ENCODE measurements at places on chromosomes 16 and 17.
A peak's percentile ranks its signal among the peaks of the same experiment; 100 is the strongest.

- peak; percentile 34 for DNase-seq
Observed at GRCh38 chr16:4142268-4142667, 26.0 kb upstream of the ADCY9 start.

DNA sequence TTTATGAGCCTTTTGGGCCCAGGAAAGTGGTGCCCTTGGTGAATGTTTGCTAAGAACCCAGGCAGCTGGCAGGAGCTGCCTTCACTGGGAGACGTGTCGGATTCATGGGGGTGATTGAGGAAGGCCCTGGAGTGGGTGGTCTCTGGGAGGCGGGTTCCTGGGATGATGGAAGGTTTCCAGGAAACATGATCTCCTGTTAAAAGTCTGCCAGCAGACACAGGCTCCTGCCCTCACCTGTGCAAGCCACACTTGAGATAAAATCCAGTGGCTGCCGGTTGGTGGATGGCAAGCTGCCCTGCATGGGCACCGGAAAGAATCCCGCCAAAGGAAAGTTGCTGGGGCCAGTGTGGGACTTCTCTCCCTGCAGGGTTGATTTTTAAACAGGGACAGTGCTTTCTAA is 189.0 kb upstream of the CIBAR2 start:
- DNase-seq = no peak

- no peak for DNase-seq
Observed at GRCh38 chr17:57494443-57494842, 238.1 kb downstream of the MSI2 start.

DNA sequence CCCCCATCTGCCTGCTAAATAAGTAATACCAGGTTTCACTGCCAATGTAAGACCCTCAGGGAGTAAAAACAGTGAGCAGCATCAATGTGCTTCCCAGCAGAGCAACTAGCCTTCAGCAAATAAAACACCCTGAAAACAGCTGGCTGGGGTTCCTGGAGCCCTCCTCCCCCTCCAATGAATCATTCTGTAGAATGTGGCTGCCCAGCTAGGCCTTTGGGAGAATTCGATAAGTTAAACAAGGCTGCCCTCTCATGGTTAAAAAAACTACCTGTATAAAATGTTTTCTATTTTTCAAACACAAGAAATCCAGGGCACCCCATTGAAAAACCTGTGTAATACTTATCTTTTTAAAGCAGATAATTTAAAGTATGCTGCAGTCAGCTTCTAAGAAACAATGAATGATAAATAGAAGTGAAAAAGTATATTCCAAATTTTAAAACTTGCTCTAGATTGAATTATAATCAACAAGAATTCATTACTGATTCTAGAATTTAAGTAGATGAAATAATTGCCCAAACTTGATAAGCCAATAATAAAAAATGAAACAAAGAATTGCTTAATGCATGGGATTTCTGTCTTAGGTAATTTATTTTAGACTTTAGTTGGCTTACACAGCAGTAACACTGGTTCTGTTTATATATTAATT is 9.4 kb upstream of the TOM1L1 start:
- DNase-seq = no peak

DNA sequence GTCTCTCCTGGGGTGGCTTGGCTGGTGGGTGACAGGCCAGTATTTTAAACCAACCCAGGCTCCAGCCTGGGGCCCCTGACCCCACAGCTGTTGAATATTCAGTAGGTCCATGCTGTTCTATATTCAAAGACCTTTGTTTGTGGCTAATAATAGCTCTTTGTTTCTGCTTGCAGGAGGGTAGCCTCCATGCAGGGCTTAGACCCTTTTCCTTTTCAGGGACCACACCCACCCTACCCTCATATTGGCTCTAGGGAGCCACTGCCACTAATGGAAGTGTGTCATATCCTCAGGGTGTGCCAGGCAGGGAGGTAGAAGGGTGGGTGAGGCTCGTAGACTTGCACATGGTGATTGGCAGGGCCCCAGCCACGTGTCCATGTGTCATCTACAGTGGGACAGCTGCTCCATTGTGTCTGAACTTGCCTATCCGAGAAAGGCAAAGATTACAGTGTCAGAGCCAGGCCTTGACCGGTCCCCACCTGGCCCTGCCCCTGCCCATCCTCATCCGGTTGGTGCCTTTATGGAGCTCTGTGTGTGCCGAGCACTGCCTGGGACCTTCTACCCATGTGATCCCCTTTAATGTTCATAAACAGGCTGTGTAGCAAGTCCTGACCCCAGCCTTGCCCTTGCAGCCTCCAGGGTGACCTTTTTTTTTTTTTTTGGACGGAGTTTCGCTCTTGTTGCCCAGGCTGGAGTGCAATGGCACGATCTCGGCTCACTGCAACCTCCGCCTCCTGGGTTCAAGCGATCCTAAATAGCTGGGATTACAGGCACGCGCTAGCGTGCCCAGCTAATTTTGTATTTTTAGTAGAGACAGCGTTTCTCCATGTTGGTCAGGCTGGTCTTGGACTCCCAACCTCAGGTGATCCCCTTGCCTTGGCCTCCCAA is 22.1 kb downstream of the TMC7 start:
- DNase-seq = no peak

GRCh38 chr16:49556606-49557446 is 183.2 kb downstream of the C16orf78 start:
- no peak for DNase-seq

DNA sequence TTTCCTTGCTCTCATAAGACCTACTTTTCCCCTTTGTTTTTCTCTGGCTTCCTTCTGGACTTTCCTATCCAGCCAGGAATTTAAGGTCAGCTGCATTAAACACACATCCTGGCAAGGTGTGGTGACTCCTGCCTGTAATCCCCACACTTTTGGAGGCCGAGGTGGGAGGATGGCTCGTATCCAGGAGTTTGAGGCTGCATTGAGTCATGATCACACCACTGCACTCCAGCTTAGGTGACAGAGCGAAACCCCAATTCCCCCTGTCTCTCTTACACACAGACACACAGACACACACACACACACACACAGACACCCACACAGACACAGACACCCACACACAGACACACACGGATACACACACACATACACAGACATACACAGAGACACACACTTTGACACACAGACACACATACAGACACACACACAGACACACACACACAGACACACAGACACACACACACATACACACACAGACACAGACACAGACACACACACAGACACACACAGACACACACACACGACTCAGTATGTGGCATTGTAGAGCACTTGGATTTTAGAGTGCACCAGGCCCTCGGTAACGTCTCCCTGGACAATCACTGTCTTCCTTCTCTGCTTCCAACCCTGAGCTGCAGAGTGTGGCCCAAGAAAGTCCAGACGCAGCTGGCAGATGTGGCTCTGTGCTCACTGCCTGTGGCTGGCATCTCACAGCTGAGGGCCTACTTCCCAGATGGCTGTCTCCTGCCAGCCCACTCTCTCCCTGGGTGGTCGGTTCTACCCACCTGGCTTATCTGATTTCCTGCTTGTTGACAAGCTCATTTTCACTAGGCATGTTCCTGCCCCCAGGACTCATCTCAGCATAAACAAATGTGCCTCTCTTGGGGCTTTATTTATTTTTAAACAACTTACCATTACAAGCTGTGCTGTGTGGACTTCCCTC is 39.0 kb downstream of the NLRP1 start:
- DNase-seq = no peak

GRCh38 chr16:11979013-11979672 is 2.6 kb downstream of the SNX29 start:
- no peak for DNase-seq

- DNase-seq = no peak
Observed at GRCh38 chr16:17459903-17460521, 10.7 kb downstream of the XYLT1 start.

DNA sequence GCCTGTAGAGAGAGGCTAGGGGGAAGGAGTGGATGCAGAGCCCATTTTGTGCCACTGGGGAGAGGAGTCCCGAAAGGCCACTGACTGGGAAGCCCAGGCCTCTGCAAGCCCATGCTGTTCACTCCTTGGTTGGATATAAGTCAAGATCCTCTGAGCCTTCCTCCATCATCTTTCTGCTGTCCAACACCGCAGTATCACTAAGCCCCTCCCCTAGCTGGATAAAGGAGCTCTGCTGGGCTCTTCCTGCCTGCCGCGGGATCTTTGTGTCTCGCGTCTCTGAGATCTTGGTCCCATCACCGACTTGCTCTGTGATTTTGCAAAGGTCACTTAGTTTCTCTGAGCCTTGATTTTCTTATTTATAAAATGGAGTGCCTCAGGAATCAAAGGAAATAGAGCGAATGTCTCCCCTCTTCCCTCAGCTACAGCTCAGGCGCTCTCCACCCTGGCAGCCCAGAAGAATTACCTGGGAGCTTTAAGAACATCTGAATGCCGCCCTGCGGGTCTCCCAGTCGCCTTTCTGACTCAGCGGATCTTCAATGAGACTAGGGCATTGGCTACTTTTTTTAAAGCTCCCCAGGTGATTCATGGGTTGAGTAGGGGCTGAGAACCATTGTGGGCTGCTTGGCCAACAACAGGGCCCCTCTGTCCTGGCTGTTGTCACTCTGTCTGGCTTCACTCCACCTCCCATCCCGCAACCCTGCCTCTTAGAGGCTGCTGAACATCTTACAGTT is 25.2 kb upstream of the TMEM220 start:
- no peak for DNase-seq

DNA sequence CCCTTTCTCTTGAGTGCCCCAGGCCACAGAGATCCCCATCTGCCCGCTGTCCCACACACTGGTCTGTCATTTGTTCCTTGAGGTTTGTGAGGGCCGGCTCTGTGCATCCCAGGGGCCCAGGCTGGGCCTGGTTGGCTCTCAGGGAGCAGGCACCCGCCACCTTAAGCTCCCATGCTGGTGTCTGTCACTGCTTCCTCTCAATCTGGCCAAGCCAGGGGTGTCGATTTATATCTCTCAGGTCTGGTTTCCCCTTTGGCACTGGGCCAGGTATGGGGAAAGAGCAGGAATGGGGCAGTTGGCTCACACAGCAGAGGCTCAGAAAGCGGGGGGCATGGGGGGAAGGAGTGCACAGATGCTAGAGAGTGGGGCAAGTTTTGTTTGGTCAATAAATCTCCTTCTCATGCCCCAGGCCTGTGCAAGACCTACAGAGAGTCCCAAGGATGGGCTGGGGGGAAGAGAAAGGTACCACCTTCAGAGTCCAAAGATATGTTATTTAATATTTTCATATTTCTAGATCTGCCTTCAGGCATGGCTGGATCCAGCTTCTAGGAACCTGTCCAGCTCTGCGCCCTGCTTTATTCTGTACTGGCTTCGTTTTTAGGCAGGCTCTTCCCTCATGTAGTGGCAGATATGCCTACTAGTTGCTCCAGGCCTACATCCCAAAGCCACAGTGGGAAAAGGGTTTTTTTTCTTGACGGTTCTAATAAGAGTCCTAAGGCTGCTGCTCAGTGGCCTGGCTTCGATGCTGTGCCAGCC is 34.3 kb downstream of the IL4R start:
- no peak for DNase-seq

DNA sequence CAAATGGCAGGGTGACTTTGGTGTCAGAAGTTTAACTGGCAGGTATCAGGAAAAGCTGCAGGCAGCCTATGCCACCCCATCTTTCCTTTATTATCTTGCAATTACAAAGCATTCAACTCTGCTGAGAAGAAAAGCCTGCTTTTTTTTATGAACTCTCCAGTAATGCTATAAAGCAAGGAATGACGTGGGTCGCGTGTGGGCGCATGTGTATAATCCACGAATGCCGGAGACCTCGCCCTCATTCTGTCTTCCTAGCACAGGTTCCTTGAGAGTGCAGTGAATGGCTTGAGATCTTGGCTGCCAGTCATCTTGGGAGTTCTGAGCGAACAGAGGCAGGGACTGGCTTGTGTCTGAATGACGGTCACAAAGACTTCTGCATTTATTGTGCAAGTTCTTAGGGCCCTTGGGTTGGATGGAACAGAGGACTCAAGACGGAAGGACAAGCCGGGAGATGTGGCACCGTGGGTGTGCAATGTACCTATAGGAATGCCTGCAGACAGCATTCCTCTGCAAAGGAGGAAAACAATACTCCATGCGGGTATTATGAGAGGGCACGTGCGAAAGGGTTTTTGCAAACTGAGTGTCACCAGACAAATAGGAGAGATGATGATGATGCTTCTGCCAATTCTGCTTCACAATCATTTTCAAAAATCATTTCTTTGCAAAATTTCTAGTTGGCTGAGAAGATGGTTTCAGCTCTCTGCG is 96.1 kb upstream of the ELAC2 start:
- DNase-seq = no peak

DNA sequence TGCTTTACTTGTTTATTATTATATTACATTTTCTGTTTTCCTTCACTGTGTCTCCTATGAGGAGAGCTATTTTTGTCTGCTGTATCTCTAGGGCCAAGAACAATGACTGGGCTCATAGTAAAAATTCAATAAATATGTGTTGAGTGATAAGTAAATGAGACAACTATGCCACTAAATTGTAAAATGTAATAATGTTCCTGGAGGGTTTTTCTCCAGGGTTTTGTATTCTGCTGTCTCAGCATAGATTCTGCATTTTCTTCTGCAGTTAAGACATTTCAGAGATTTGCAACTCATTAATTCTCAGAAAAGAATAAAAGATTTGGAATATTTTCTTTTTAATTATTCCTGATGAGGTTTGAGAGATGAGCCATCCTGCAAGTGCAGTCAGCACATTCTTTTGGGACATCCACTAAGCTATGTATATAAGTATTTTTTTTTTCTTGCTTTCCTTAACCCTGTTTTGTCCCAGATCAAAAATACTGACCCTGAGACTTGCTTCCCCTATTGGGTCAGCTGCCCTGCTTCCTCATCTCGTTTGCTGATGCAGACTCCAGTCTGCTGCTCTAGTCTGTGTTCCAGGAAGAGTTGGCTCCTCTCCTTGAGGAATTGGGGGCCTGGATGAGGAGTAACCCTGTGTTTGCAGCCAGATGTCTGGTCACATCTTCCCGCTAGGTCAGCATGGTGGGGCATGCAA is 122.9 kb downstream of the ABCA8 start:
- no peak for DNase-seq

- DNase-seq = no peak
Observed at GRCh38 chr17:47239967-47240651, 13.5 kb upstream of the ITGB3 start.

- no peak for DNase-seq
Observed at GRCh38 chr17:73841431-73842060, 197.3 kb upstream of the SDK2 start.

- no peak for DNase-seq
Observed at GRCh38 chr17:4136373-4136772, 6.5 kb downstream of the ZZEF1 start.

DNA sequence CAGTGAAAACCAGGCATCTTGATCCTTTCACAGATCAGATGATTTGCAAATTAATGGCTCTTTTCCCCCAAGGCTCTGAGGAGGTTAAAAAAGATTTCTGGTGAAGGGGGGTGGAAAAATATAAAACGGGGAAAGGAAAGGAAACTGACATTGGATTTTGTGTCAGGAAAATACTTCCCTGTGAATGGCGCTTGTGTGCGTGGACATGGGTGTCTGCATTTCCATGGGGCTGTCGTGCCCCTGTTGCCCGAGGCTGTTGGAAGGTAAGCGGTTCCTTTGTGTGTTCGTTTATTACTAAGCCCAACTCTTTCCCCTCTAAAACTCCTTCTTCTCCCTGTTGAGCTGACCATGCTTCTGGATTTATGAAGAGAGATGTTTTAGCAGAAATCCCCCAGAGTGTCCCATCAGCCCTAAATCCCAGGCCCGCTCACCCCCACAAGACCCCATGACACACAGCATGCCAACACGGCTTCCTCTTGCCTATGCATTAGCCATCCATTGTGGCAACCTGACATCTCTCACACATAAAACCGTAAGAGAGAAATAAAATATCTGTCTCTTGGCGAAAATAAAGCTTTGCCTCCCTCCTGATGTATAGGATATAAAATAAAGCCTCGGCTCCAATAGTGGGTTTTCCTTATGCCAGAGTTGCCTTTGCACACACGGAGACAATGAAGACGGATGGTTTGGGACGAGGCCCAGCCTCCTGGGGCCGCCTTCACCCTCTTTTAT is 7.3 kb upstream of the LHX1 start:
- DNase-seq = no peak

- no peak for DNase-seq
Observed at GRCh38 chr16:51416926-51417325, 265.9 kb upstream of the SALL1 start.

Measured in activated naive CD4-positive, alpha-beta T cell treated with Interleukin-2 at 50 U/mL for 16 hours (primary cell).